ENCODE measurements at places on chromosomes 1 and 21.

GRCh38 chr1:18283601-18284385 is 176.2 kb downstream of the IGSF21 start:
- peak; percentile 88 for DNase-seq

DNA sequence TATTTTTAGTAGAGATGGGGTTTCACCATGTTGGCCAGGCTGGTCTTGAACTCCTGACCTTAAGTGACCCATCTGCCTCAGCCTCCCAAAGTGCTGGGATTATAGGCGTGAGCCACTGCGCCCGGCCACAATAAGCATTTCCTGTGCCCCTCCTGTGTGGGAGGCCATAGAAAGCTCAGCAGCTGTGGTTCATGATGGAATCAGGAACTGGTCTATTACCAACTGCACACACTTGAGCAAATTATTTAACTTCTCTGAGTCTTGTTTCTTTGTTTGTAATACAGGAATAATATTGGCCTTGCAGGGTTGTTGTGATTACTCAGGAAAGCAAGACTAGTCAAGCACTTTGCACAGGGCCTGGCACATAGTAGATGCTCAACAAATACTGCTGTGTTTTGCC is 15.0 kb downstream of the RHBG start:
- no peak for DNase-seq

DNA sequence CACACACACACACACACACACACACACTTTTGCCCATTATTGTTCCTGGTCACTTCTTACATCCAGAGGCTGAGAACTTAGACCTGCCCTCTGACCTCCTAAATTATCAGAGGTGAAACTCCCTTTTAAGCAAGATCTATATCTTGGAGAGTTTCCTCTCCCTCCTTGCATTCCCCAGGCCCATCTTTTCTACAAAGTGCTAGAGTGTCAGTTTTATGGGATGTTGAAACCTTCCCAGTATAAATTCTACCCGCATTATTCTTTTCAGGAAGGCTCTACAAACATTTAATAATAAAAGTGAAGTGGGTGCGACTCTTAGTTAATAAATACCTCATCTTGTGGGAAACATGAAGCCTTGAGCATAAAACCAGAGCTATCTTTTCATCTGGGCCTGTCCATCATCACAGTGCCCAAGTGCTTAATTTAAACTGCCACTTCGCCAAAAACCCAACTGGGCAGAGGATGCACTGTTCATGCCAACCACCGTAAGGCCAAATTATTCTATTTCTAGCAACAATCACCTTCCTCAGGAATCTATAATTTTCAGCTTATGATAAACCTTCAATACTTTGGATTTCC is 458.2 kb upstream of the RUNX1 start:
- DNase-seq, result no peak

DNA sequence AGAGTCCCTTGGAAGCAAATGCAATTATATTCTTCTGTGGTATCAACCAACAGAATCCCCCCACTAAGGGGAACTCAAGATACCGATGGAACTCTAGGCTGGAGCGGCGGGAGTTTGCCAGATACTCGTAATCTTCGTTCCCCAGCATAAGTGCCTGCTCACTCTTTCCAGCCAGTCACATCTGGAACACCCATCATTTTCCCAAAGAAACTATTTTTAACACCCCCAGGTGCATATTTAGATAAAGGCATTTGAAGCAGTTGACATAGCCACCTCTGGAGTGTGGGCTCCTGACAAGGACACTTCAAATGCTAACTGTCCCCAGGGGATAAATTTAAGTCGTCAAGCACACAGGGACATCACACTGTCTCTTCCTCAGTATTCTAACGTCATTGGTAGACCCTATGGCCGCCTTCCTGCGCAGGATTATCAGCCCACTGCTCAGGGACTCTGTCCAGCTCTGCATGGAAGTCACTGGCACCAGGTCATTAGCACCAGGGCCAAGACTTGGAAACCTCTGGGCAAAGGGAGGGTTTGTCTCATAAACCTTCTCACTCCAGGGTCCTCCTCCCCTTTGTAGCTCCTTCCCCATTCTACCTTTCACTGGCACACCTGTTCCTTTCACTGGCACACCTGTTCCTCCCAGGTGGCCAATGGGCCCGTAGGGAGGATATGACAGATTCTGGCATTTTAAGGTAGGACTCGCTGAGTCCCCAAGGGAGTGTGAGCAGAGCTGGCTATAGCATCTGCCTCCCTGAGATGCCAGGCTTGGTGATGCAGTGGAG is 48.8 kb downstream of the H3-3A start:
- DNase-seq, result no peak

DNA sequence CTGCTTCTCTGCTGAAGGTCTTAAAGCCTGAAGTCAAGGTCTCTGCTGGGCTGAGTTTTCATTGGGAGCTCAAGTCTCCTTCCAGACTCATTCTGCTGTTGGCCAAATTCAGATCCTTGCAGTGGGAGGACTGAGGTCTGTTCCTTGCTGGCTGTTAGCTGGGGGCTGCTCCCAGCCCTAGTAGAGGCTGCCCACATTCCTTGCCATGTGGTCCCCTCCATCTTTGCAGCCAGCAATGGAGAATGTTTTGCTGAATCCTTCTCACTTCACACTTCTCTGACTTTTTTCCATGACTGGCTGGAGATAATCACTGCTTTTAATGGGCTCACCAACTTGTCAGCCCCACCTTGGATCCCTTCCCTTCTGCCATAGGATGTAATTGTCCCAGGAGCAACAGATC is 33.2 kb downstream of the UBASH3A start:
- DNase-seq, result no peak

DNA sequence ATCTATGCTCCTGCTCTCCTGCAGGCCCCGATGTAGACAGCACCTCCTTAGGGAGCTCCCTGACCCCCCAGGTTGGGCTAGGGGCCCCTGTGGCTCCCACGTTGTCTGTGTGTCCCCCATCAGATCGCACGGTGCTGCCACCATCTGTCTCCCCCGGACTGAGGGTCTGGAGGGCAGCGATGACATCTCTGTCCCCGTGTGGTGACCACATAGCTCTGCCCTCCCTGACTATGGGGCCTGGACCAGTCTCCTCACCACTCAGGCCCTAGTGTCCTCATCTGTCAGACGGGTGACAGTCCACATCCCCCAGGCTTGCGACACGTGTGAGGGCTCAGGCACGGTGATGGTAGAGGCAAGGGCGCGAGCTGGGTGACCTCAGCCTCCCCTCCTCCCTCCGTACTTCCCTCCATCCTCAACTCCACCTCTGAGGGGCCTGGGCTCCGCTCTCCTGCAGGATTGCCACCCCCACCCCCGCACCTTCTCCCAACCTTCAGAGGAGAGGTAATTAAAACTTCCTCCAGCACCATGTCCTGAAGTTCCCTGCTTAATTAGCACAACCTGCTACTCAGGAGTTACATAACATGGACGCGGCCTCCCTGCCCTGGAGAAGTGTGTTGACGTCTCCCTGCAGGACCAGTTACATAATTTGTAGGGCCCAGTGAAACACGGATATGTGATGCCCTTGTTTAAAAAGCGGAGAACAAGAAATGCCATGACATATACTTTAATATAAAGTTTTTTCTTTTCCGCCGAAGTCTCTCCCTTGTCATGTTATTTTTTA is 288.2 kb downstream of the PTPRU start:
- no peak for DNase-seq

GRCh38 chr1:15718199-15718601 is 17.9 kb upstream of the SLC25A34 start:
- DNase-seq, result no peak

- no peak for DNase-seq
Measured at GRCh38 chr1:209542585-209542984, 40.9 kb upstream of the CAMK1G start.

GRCh38 chr1:60848583-60849188 is 233.7 kb upstream of the NFIA start:
- peak; percentile 32 for DNase-seq

GRCh38 chr1:167594822-167595221 is 35.2 kb upstream of the RCSD1 start:
- no peak for DNase-seq

- DNase-seq, result peak; percentile 7
Measured at GRCh38 chr1:205858141-205858961, 8.4 kb upstream of the PM20D1 start.

GRCh38 chr21:36436829-36437744 is 42.8 kb downstream of the CLDN14 start:
- DNase-seq, result no peak

- no peak for DNase-seq
Measured at GRCh38 chr1:25701030-25701785, 84.6 kb downstream of the MAN1C1 start.

DNA sequence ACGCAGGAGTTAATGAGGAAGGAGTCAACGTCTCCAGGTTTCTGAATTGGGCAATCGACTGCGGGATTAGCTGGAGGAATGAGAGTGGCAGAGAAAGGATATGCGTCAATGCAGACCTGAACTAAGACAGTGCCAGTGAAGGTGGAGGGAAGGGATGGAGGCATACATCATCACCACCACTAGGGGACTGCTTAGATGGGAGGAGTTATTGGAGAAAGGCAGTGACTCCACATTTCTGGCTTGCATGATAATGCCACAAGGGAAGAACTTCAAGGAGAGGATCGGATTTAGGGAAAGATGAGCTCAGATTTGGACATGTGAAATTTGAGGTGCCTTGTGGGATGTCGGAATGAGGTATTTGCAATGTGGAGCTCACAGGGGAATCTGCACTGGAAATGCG is 17.5 kb downstream of the VASH2 start:
- peak; percentile 55 for DNase-seq

- no peak for DNase-seq
Measured at GRCh38 chr1:22344329-22344630, 107.4 kb upstream of the ZBTB40 start.

GRCh38 chr1:3056641-3057040 is 12.4 kb upstream of the PRDM16 start:
- DNase-seq, result no peak

All from GM12865 (cell line).